Eye (tissue), 1 donor: ENCODE measurements at places on chromosomes 1 and 21.

DNA sequence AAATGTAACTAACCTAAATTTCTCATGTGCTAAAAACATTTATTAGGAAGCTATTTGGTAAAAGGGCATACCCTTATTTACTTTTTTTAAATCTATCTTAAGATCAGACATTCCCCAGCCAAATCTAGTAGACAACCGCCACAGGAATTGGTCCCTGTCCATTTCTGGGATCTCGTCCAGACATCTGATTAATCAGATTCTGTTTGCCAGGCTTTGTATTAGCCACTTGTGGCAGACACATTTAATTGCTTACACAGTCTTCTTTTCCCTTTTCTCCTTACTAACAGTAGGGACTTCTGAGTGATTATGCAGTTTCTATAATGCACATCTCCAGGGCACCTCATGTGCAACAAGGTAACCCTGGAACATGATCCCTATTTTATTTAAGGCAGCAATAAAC is 449.0 kb upstream of the RGS18 start:
- no peak for DNase-seq

- no peak for DNase-seq
These were observed 27.5 kb downstream of the LRRC71 start for GRCh38 chr1:156947818-156948525.

- DNase-seq = peak; percentile 45
These were observed 590 bp upstream of the TACSTD2 start for GRCh38 chr1:58577654-58578030.

GRCh38 chr1:21397813-21398188 is 42.1 kb upstream of the NBPF3 start:
- peak; percentile 34 for DNase-seq

DNA sequence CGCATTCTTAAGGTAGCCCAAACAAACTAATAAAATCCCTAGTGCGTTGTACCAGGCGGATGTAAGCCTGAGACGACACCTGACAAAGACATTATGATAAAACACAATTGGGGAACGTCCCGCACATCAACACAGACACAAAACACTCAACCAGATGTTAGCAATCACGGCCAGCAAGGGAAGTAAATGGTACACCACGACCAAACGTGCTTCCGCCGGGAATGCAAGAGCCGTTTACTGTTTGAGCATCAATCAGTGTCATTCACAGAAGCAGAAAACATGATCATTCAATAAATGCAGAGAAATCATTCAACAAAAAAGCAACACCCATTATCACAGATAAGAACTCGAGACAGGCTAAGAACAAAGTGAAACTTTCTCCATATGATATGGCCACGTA is 49.4 kb upstream of the COL18A1 start:
- DNase-seq = no peak

GRCh38 chr1:62229932-62230331 is 35.3 kb downstream of the L1TD1 start:
- DNase-seq = no peak

GRCh38 chr1:199058281-199058680 is 419.4 kb downstream of the PTPRC start:
- DNase-seq = no peak

- DNase-seq = peak; percentile 51
These were observed 165.5 kb upstream of the TMEM51 start for GRCh38 chr1:14987829-14988603.

- DNase-seq = no peak
These were observed 15.8 kb downstream of the BEND5 start for GRCh38 chr1:48760857-48761256.

DNA sequence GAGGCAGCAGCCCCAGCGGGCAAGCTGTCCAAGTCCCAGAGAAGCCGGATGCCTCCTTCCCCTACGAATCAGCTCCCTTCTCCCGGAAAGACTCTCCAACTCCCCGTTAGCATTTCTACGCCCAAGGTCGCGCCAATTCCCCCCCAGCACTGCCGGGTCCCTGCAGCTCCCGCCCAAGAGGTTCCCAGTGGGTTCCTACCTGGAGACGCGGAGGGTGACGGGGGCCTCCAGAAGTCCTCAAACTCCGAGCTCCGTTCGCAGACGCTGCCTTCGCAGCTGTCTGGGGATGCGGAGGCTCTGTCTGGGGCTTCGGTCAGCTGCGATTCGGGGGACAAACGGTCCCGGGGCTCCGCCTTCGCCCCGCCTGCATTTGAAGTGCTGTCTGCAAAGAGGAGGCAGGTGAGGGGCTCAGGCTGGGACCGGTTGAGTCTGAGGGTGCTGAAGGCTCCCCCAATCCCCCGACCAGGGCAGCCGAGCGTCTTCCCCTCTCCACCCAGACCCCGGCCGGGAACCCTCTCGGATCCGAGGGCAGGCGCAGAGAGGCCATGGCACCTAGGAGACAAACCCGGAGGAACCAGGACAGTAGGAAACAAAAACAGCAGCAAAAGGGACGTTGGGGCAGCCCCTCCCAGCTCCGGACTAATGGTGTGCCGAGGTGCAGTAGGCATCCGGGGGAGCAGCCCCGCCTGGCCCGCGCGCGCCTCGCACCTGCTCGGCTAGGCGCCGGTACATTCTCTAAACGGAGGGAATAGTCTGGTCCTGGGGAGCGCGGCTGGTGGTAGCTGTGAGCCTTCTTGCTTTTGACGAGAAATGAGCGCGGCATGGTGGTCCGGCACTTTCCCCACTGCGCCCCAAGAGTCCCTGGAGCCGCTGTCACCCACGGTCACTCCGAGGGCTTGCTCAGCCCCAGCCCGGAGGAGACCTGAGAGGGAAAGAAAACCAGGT is 3.8 kb downstream of the GFI1 start:
- peak; percentile 71 for DNase-seq

DNA sequence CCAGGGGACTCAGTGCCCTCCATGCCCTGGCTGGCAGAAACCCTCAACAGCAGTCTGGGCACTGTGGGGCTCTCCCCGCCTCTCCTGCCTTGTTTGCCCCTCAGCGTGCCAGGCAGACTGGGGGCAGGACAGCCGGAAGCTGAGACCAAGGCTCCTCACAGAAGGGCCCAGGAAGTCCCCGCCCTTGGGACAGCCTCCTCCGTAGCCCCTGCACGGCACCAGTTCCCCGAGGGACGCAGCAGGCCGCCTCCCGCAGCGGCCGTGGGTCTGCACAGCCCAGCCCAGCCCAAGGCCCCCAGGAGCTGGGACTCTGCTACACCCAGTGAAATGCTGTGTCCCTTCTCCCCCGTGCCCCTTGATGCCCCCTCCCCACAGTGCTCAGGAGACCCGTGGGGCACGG is 2.8 kb upstream of the TAS1R3 start:
- no peak for DNase-seq

- DNase-seq = no peak
These were observed 365.9 kb downstream of the COL11A1 start for GRCh38 chr1:102742426-102742825.

GRCh38 chr1:173485401-173485800 is 8.3 kb downstream of the PRDX6 start:
- no peak for DNase-seq

GRCh38 chr1:243489681-243490546 is 234.1 kb downstream of the SDCCAG8 start:
- no peak for DNase-seq

GRCh38 chr1:46686255-46686654 is 14.6 kb downstream of the TEX38 start:
- no peak for DNase-seq

- DNase-seq = no peak
These were observed 45.2 kb upstream of the PSEN2 start for GRCh38 chr1:226825037-226825745.

- no peak for DNase-seq
These were observed 2.0 kb upstream of the UBE2G2 start for GRCh38 chr21:44803651-44804050.

GRCh38 chr21:15506086-15506485 is 223.7 kb upstream of the USP25 start:
- no peak for DNase-seq

- no peak for DNase-seq
These were observed 7.2 kb upstream of the PIGC start for GRCh38 chr1:172451002-172451443.

- DNase-seq = no peak
These were observed 284.4 kb downstream of the VAV3 start for GRCh38 chr1:107680579-107680985.

DNA sequence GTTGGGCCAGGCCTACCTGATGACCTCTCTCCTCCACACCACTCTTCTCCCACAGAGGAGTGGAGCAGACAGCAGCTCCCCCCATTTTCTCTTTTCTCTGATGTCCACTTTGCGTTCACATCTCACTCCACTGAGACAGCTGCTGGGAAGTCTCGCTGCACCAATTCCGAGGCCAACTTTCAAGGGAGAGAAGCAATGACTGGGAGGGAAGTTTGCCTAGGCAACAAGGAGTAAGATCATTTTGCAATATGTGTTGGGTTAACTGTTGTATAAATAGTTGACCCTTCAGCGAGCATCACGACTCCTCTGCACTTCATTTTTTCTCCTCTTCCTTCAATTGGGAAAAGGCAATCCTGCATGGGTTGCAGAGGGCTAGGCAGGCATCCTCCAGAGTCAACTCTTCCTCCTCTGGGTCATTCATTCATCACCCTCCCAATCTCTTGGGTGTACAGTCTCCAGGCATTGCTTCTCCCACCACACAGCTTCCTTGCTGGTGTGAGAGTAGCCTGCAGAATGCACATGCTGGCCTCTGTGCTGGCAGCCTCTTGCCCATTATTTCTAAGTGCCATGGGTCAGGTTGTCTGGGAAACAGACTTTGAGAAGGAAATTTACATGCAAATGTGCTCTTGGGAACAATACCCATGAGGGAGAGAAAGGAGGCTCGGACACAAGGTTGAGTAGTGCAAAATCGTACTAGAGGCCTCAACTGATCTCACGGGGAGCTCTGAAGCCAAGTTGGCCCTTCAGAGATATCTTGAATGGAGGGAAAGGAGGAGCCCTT is 75.8 kb upstream of the BCAR3 start:
- DNase-seq = no peak

DNA sequence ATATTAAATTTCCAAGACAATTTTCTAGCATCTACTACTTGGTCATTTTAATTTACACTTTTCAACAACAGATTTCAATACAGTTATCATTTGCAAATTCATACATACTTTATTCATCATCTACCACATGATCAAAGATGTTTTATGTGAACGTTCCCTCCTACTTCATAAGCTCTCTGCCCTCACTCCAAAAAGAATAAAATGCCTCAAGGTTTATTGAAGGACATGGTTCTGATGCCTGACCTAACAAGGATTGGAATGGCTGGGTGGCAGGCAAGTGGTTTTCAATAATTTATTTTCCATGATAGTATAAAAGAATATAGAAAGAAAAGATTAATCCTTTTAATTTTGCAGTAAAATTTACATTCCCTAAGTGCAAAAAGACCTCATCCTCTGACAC is 5.4 kb downstream of the CDKN2C start:
- DNase-seq = peak; percentile 27

GRCh38 chr1:43512681-43513080 is 18.0 kb upstream of the PTPRF start:
- DNase-seq = no peak

DNA sequence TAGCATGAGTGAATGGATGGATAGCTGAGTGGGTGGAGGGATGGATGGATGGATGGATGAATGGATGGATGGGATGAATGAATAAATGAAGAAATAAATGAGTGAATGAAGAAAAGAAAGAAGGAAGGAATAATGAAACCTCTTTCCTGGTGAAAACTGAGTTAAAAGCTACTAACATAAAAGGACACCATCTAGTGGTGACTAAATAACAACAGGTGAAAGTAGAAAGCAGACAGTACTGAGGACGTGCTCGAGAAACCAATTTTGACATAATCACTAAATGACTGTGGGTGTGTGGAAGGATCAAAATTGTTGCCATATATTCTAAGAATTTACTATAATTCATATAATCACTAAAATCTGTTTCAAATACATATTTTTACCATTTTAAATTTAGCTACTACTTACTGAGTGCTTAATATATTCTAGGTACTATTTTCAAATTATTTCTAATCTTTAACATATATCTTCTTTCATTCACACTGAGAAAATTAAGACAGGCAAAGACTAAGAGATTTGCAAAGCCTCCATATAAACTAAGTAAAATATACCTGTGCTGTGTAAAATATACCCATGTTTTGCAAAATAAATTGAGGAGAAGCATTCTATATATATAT is 522.9 kb downstream of the LRRIQ3 start:
- DNase-seq = peak; percentile 21
